ENCODE measurements at places on chromosomes 1 and 21.

DNA sequence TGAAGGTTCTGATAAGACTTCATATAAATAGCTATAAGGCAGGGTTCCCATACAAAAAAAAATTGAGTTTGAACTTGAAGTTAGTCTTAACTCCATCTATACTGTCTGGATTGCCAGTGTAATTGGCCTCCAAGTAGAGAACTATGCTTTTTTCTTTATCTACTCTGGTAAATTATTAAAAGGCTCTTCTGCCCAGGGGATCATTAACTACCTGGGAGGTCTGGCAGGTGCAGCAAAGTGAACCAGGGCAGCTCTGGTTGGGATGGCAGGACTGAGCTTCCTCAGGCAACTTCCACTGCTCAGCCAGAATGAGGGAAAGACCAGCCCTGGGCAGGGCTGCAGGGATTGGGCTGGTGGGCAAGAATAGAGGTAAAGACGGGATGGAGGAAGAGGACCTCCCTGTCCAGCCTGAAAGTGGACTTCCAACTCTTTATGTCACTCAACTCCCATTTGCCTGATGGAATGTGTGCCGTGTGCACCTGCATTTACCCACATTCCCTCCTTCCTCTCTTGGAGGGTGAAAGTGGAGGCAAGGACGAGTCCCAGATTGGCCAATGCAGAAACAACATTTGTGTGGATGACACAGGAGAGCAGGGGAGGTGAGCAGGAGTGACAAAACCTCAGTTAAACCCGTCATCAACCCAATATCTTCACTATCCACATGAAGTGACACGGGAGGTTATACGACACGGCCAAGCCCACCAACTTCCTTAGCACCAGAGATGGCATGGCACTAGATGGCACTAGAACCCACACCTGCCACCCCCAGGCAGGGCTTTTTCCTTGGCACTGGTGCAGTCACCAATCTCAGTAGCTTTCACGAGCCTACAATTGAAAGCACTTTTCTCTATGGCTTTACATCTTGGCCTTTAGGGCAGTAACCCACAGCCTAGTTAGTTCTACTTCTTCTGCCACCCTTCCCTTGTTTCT lies 25.2 kb downstream of the CCN1 start:
- no peak for DNase-seq

- DNase-seq, result no peak
These were observed 48.7 kb downstream of the FHAD1 start for GRCh38 chr1:15295696-15296095.

DNA sequence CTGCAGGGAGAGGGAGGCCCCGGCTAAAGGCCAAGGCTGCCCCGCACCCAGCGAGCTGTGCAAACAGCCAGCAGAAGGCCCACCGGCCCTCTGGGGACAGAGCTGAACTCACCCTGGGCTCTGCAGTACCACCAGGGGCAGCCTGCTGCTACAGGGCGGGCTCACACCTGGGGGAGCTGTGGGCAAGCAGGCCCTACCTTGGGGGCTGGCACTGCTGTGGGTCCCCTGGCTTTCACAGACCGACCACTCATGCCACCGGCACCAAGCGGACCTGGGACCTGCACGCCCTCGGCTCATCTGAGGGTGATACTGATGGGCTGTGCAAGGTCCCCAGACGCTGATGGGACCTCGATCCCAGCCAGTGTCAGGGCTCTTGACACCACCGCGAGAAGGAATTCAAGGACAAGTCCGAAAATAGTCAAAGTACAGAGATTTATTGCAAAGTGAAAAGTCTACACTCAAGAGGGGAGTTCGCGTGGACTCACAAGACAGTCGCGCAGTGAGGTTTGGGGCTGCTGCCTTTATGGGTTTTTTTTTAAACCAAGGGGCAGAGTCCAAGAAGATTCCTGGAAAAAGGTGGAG lies 61.0 kb upstream of the ADARB1 start:
- DNase-seq, result no peak

DNA sequence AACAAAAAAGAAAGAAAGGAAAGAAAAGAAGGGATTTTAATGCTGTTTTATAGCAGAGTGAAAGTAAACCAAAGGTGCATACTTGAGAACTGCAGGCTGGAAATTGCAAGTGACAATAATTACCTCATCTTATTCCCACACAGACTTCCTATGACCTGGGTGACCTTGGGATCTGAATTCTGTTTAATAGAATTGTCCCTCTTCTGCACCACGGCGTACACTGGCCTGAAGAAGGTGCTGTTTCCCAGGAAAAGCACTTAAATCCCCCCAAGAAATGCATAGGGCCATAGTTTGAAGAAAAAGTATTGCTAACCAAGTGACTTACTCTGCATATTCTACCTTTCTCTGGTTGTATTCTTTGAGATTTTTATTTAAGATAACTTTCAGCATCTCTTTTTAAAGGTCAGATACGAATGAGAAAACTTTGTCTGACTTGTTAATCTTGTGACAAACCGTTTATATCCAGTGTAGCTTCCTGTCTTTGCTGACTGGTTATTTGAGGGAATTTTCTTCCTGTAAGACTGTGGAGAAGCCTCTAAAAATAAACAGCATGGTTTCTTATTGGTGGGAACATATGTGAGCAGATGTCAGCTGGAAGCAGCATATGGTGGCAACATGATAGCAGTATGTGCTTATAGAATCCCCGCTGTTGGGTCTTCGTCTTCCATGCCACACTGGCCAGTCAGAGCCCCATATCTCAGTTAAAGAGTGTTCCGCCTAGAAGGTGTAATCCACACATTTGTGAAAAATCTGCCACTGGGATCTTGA lies 16.3 kb downstream of the TGFB2 start:
- DNase-seq, result no peak

GRCh38 chr1:39292401-39292800 lies 87.9 kb downstream of the MACF1 start:
- DNase-seq, result no peak

DNA sequence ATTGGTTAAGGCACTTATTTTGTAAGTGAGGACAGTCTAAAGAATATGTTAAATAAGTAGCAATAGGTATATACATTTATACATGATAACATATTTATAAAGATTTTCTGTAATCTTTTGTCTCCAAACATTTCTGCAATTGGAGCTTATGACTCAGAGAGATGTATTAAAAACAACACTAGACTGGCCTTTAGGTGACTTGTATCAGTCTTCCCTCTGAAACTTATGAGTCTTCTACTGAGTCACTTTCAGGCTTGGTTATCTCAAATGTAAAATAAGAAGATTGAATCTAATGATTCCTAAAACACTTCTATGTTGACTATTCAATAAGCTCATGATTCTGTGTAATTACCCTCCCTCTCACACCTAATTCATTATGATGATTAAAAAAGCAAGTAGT lies 672.6 kb upstream of the NEGR1 start:
- no peak for DNase-seq

DNA sequence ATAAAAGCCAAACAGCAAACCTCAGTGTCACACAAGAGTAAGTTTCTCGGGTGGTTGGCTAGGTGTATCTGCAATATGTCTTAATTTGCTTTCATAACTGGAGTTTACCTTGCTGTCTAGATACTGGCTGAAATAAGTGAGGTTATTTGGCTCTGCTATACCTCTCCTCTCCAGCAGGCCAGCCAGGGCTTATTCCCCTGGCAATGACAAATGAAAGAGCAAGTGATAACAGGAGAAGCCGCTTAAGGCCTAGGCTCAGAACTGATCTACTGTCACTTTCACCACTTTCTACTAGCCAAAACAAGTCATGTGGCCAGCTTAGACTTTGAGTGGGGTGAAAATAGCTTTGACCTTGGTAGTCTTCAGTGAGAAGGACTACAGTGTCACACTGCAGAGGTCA lies 4.8 kb upstream of the RPE65 start:
- DNase-seq, result no peak

GRCh38 chr1:53298045-53298637 lies 29.7 kb downstream of the LRP8 start:
- DNase-seq, result no peak

- DNase-seq, result no peak
These were observed 1.9 kb upstream of the ETV3 start for GRCh38 chr1:157140063-157140588.

DNA sequence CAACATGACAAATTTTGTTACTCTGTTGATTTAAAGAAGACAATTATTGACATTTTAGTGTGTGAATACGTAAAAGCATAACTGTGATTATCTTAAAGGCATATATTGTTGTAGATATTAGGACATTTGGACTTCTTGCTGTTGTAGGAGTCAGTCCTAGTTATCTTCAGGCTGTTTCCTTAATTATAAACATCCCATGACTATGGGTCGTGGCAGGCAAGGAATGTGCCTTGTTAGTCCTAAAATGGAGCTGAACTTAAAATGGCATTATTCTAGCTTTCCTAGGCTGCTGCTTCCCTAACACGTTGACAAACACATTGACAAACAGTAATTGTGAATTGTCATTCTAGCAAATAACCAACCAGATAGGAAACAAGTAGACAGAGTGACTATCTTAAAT lies 4.4 kb upstream of the MPZL1 start:
- DNase-seq, result no peak

GRCh38 chr1:25772692-25773245 lies 27.2 kb upstream of the SELENON start:
- DNase-seq, result no peak

DNA sequence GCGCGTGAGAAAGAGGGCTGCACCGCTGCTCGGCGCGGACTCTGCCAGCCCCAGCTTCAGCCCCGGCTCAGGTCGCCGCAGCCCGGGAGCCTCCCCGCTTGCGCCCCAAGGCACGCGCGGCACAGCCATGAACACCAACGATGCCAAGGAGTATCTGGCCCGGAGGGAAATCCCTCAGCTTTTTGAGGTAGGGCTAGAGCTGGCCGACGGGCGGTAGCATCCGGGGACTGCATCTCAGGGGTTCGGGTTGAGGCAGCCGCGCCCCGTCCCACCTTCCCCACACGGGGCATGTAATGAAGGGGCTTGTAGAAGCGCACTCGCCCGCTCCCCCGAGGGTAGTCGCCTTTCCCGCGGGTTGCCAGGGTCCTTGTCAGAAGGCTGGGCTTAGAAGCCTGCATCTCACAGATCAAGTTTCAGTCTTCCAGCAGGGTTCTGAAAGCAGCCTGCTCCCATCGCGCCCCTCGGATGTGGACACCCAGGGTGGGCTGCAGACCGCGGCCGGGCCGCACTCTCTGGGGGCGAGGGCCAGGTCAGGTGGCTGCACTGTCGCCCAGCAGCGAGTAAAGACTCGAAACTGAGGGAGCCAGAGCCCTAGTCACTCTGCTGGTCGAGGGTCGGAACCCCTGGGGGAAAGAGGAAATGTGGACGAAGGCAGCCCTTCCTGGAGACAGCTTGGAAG lies 507 bp downstream of the AK5 start:
- DNase-seq, result no peak

DNA sequence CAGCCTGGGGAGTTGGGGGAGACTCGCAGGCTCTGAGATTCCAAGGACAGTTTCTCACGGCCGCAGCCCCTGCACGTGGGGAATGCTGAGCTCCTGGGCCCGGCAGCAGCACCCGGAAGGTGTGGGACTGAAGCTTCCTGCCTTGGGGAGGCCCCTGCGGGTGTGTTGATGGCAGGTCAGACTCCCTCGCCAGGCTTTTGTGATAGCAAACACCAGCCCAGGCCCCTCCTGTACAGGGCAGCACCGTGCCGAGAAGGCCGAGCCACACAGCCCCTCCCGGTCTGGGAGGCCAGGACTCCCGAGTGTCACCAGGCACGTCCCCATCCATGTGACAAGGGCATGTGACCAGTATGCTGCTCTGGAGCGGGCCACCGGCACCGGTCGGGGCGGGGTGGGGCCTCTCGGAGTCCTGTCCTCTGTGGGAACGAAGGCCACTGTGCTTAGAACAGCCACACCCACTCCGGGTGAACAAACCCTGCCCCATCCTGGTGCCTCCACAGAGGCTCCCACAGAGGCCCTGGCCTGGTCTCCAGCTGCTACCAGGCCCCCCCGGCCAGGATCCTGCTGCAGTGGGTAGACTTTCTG lies 31.1 kb upstream of the ARHGEF16 start:
- no peak for DNase-seq

DNA sequence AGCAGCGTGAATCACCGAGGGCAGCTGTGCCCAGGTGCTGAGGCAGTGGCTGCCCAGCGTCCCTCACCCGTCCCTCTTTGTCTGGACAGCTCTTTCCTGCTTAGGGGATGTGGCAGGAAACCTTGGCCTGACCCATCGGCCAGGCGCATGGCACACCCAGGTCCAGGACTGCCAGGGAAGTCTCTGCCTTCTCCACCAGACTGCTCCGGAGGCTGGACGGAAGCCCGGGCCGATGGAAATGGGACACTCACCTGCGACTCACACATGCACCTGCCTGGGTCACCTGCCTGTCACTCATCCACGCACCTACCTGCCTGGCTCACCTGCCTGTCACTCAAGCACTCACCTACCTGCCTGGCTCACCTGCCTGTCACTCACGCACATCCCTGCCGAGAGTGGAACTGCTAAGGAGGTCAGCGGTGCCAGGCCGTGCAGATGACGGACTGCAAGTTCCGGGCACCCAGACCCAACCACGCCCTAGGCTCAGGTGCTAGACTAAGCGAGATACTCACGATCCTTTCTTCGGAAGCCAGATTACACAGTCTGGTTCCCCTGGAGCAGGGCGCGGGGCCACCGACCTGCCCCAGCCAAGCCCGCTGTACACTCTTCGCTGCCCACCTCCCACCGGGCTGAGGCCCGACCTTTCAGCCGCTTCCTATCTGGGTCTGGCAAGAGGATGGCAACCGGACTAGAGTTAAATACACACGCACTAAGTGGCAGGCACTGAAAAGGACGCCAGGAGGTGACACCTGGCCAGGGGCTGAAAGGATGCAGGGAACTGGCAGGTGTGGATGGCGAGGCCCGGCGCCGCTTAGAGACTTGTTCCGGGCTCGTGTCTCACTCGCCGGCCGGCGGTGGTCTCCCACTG lies 1.1 kb downstream of the UBE2J2 start:
- no peak for DNase-seq

DNA sequence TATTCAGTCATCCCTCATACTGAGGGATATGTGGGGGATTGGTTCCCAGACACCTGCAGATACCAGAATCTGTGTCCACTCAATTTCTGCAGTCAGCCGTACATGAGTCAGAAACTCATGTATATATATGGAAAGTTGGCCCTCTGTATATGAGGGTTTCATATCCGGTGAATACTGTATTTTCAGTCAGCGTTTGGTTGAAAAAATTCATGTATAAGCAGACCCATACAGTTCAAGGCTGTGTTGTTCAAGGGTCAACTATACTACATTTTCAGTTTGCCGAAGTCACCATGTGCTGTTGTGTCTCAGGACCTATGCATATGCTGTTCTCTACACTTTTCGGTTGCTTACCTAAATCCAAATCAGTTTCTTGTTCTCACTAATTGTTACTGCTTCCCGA lies 10.5 kb downstream of the AXDND1 start:
- DNase-seq, result no peak

GRCh38 chr1:114468710-114469468 lies 42.1 kb downstream of the TRIM33 start:
- DNase-seq, result no peak

- DNase-seq, result no peak
These were observed 83.3 kb downstream of the CDC42BPA start for GRCh38 chr1:227234998-227235405.

- no peak for DNase-seq
These were observed 17.0 kb downstream of the RCC2 start for GRCh38 chr1:17422461-17422860.

All from activated CD8-positive, alpha-beta memory T cell treated with anti-CD3 and anti-CD28 coated beads for 4 hours (primary cell).